Activated CD8-positive, alpha-beta memory T cell treated with anti-CD3 and anti-CD28 coated beads, Interleukin-2, amount 10 ng/mL, durations not matched to agents 7 days and 5 days (primary cell): ENCODE measurements at places on chromosomes 3 and 15. TPM values are rescaled to one million over a fixed set of nuclear protein-coding genes. Genes with fewer than 3 reads are reported as not detected.
A peak's percentile ranks its signal among the peaks of the same experiment; 100 is the strongest.

The KY gene
- not detected for total RNA-seq

The CTXN2 gene
- not detected for total RNA-seq

The FBLN2 gene
- not detected for total RNA-seq

The LRTM1 gene
- not detected for total RNA-seq

The ZNF80 gene
- 4.5 TPM for total RNA-seq

The CCDC9B gene
- 1.5 TPM for total RNA-seq

The POTEB gene
- not detected for total RNA-seq

The EPB42 gene
- total RNA-seq, result not detected

The CYP11A1 gene
- total RNA-seq, result 0.55 TPM

GRCh38 chr3:32310918-32311839 lies 72.7 kb downstream of the CMTM8 start:
- H3K4me3 ChIP-seq, result no peak overlapping the region
- H3K27ac ChIP-seq, result no peak overlapping the region
- H3K36me3 ChIP-seq, result no peaks in the 10 kb centered on the region
- no peaks in the 10 kb centered on the region for H3K27me3 ChIP-seq
- no peak for DNase-seq

- peak overlapping the region; percentile 94 for H3K27ac ChIP-seq
- no peaks in the 10 kb centered on the region for H3K27me3 ChIP-seq
- peak overlapping the region; percentile 71 for H3K4me3 ChIP-seq
- no peak for DNase-seq
- peaks cover 29% of the 10 kb centered on the region for H3K4me1 ChIP-seq
- peaks cover 4% of the 10 kb centered on the region for H3K36me3 ChIP-seq
Measured at GRCh38 chr3:23949784-23950183, 4.7 kb downstream of the NR1D2 start.

GRCh38 chr15:72609862-72610261 lies 44.6 kb upstream of the GOLGA6B start:
- no peak overlapping the region for H3K4me3 ChIP-seq
- H3K27me3 ChIP-seq, result no peaks in the 10 kb centered on the region
- no peak overlapping the region for H3K27ac ChIP-seq
- H3K36me3 ChIP-seq, result no peaks in the 10 kb centered on the region
- H3K4me1 ChIP-seq, result peaks cover 4% of the 10 kb centered on the region

GRCh38 chr15:41438206-41438605 lies 21.3 kb downstream of the RTF1 start:
- DNase-seq, result no peak
- H3K36me3 ChIP-seq, result peaks cover 15% of the 10 kb centered on the region
- no peaks in the 10 kb centered on the region for H3K27me3 ChIP-seq
- peak overlapping the region; percentile 19 for H3K27ac ChIP-seq
- no peak overlapping the region for H3K4me3 ChIP-seq
- peaks cover 20% of the 10 kb centered on the region for H3K4me1 ChIP-seq

DNA sequence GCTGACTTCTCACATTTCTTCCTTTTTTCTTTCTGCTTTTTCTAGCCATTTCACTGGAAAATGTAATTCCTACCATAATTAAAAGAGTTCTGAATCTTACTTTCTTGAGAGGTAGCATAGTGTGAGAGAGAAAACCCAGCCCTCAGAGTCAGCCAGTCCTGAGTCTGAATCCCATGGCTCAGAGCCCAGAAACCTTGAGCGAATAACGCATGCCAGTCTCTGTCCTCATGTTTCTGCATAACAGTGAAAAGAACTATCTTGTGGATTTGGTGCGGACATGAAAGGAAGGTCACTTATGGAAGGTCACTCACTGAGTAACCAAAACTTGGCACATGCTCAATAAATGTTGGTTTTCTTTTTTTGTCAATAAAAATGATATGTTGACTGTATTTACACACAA lies 29.3 kb upstream of the SLCO3A1 start:
- no peaks in the 10 kb centered on the region for H3K36me3 ChIP-seq
- no peaks in the 10 kb centered on the region for H3K4me1 ChIP-seq
- no peak overlapping the region for H3K4me3 ChIP-seq
- DNase-seq, result no peak
- peaks cover 3% of the 10 kb centered on the region for H3K27me3 ChIP-seq

GRCh38 chr15:68730976-68731897 lies 89.5 kb downstream of the ANP32A start:
- no peak for DNase-seq
- no peak overlapping the region for H3K27ac ChIP-seq
- H3K27me3 ChIP-seq, result peaks cover 3% of the 10 kb centered on the region
- no peaks in the 10 kb centered on the region for H3K36me3 ChIP-seq
- peaks cover 4% of the 10 kb centered on the region for H3K4me1 ChIP-seq

DNA sequence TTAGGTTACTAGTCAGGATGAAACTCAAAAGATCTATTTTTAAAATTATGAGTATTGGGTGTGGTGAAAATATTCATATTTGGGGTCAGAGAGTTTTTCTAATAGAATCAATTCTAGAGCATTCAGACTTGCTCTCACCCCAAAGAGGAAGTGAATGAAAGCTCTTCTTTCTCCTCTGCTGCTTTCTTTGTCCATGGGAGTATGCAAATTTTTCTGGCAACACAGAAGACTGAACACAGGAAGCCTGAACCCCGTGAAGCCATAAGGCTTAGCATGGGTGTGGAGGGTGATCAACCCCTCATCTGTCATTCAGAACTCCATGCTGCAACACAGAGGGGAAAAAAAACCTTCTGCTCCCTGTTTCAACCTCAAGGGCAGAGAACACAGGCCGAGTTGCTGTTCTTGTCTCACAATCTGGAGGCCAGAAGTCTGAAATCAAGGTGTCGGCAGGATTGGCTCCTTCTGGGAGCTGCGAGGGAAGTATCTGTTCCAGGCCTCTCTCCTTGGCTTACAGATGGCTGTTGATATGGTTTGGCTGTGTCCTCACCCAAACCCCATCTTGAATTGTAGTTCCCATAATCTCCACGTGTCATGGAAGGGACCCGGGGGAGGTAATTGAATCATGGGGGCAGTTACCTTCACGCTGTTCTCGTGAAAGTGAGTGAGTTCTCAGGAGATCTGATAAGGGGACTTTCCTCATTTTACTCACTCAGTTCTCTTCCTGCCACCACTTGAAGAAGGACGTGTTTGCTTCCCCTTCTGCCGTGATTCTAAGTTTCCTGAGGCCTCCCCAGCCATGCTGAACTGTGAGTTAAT lies 33.7 kb upstream of the CD47 start:
- peak; percentile 80 for DNase-seq
- peaks cover 57% of the 10 kb centered on the region for H3K4me1 ChIP-seq
- H3K36me3 ChIP-seq, result peaks cover 23% of the 10 kb centered on the region
- peak overlapping the region; percentile 91 for H3K4me3 ChIP-seq
- peaks cover 2% of the 10 kb centered on the region for H3K27me3 ChIP-seq

DNA sequence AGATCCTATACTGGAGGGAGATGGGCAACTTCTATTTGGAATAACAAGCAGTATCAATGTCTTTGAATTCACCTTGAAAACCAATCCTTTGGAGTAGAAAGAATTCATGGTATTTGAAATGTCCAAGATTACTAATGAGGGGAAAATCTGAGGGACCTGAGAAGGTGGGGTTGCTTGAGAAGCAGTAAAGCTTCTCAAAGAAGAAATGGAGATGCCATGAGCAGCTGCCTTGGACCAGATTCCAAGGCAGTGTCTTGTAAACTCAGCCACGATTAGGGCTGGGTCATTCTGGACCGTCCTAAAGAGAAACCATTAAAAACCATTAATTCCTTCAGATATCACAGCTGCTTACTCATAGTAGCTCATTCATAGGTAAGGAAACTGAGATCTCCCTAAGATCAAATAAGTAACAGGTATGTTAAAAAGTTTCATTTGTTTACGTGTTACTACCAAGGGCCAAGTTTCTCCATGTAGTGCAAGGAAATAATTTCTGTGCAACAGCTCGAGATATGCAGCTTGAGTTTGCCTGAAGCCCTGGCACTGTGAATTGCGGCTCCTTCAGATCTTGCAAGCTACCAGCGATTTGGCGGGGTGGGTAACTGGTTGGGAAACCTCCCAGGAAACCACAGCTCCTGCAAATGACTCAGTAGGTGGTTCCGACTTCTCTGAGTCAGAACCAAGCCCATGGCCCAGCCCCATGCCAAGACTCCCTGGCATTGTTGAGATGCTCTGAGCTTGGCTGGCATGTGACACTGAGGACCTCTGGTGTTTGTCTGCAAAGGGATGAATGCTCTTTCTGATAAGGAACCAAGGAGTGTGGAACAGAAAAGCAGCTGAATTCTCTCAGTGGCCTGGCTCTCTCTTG lies 296.8 kb downstream of the RORA start:
- no peaks in the 10 kb centered on the region for H3K36me3 ChIP-seq
- DNase-seq, result peak; percentile 75
- peaks cover 14% of the 10 kb centered on the region for H3K4me1 ChIP-seq
- no peak overlapping the region for H3K27ac ChIP-seq
